ENCODE measurements at places on chromosomes 7 and 10.
A peak's percentile ranks its signal among the peaks of the same experiment; 100 is the strongest.

DNA sequence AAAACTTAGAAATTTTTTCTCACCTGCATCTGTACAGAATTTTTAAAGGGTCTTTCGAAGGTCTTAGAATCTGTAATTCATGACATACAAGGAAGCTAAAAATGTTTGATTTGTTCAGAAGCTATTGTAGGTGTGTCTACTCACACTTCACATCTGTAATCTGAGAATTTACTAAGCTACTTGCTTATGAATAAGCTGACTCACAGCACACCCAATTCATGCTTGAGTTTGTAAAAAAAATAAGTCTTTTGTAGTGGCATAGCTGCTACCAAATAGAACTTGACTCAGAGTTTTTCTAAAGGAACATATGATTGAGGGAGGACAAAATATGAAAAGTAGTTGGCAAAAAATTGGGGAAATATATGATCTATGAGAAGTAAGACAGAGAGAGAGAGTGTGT lies 12.7 kb upstream of the AGR2 start:
- peak; percentile 46 for DNase-seq

- peak; percentile 81 for DNase-seq
These were observed 208.2 kb upstream of the INHBA start for GRCh38 chr7:41910940-41911600.

GRCh38 chr10:102119417-102120141 lies 589 bp downstream of the LDB1 start:
- peak; percentile 88 for DNase-seq

DNA sequence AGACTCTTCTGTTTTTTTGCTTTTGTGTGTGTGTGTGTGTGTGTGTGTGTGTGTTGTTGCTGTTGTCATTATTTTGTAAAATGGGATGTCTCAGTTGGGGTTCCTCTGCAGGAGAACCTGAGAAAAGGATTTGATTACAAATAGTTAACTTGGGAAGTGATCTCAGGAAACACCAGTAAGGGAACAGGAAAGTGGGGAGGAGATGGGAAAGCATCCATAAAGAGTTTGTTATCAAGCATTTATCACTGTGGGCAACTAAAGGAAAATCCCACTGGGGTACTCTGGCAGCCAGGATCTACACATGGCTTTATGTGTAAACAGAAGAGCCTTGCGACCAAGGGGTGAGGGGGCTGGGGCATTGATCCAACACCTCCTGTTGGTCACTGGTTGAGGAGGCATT lies 485.4 kb downstream of the KCNMA1 start:
- no peak for DNase-seq

DNA sequence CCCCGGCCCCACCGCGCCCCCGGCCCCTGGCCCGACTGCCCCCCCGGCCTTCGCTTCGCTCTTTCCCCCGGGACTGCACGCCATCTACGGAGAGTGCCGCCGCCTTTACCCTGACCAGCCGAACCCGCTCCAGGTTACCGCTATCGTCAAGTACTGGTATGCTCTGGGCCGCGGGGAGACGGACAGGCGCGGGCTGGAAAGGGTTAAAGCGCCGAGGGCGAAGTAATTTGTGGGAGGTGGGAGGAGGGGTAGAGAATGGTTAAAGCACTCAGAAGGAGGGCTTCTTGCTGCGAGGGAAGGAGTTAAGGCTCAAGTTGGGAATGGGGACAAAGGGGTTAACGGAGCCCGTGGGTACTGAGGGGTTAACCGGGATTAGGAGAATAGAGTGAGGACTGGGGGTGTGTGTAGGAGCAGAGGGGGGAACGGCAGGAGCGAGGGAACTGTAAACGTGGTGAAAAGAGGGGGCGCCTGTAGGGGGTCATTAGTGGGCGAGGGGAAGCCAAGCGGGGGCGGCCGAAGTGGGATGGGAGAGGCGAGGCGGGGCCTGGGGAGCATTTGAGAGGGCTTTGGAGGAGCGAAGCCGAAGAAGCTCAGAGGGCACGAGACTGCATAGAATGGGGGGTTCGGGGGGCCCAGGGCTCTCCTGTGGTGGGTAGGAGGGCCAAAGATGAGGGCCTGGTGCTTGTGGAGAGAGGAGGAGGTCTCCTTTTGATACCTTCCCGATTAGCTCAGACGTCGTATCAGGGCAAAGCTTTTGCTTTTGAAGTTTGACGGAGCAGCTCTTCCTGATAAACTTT lies 605 bp downstream of the SUFU start:
- no peak for DNase-seq

DNA sequence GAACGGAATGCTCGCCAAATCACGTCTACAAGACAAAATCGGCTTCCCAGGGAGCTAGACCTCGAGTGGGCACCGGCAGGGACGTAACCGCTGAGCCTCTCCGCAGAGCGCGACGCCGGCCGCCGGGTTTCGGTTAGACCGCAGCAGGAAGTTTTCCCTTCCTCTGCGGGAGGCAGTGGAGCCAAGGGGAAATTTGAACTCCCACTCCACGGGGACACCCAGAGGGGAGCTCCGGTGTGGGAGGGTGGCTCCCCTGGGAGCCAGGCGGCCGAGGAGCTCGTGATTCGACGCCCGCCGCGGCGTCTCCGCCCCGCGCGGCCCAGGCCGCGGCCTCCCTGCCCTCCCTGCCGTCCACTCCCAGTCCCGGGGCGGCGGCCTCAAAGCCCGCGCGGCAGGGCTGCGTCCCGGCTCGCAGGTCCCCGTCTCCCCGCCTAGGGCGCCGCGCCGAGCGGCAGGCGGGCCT lies 426 bp downstream of the SYPL1 start:
- DNase-seq: peak; percentile 74

DNA sequence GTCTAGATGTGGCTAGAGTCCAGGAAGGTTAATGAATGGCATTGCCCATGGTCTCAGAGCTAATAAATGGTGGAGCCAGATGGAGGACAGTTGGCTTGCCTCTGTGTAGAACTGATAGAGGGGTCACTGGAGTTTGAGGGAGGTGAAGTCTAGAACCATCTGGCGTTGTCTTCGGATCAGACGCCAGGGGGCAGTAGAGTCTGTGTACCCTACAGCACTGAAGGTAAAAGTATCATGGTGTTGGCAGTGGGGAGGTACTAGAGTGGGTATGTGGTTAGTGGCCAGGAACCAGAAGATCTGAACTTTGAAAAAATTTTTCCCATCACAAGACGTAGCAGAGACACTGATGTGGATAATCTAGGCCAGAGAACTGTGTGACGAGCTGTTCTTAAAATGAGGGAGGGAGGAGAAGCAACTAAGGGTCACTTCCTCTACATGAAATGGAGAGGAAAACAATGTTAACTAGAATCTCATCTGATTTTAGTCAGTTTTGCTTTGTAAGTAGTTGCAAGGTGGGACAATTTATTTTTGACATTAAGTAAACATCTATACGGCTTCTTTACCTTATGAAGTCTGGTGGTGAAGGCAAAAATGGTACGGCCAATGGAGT lies 227.9 kb upstream of the PRSS58 start:
- DNase-seq: no peak
